Stimulated activated CD4-positive, alpha-beta T cell treated with anti-CD3 and anti-CD28 coated beads, Interleukin-15, amount 100 ng/mL, for 48 hours (primary cell): ENCODE measurements at places on chromosomes 2 and 18.

DNA sequence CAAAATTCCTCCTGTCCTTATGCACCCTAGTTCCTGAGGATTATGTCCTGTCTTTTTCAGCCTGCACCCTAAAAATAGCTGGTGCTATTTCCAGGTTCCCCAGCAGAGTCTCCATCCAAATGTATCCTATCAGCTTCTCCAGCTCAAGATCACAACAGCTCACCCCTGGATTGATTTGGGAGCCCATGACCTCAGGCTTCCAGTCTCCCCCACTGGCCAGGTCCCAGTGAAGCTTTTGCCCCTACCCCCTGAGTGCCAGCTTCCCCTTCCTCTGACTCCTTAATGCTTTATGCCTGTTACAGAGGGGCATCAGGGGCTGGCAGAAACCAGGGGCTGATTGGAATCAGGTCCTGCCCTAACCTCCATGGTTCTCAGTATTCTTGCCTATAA lies 76.9 kb upstream of the DAPL1 start:
- DNase-seq = no peak

- DNase-seq = no peak
Observed at GRCh38 chr2:11357428-11357972, 13.1 kb upstream of the ROCK2 start.

- no peak for DNase-seq
Observed at GRCh38 chr2:98554116-98554861, 54.0 kb downstream of the COA5 start.

GRCh38 chr2:192960945-192961344 lies 766.2 kb upstream of the TMEFF2 start:
- DNase-seq = no peak

DNA sequence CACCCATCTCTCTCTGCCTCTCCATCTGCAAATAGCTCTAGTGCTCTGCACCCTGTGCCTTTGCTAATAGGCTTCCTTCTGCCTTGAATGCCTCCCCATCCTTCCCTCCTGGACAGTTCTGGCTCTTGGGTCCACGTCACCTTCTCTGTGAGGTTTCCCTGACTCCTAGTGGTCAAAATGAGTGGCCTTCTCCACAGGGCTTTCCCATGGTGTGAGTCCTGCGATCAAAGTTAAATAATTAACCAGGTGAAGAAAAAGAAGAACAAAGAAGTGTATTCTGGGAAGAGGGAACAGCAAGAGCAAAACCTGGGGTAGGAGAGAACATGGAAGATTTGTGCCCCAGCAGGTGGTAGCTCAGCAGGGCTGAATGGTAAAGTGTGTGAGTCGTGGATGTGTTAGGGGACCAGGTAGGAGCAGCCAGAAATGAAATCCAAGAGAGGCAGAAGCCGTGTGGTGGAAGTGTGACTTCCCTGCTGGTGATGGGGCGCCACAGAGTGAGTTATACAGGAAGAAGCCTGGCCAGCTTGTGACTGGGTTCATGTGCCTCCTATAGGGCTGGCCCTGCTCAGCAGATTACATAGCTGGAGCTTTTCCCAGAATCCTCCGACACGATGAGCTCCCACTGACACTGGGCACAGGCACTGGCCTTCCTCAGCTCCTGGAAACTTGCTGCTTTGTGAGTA lies 93.8 kb upstream of the LDAH start:
- no peak for DNase-seq

GRCh38 chr2:69020496-69021426 lies 7.8 kb downstream of the ANTXR1 start:
- DNase-seq = no peak

- no peak for DNase-seq
Observed at GRCh38 chr18:8611916-8612576, 2.8 kb downstream of the RAB12 start.

GRCh38 chr2:39361511-39361910 lies 75.6 kb downstream of the MAP4K3 start:
- no peak for DNase-seq

GRCh38 chr2:221444106-221444505 lies 128.0 kb downstream of the EPHA4 start:
- no peak for DNase-seq

- DNase-seq = no peak
Observed at GRCh38 chr2:49044350-49045079, 109.8 kb downstream of the FSHR start.

- DNase-seq = no peak
Observed at GRCh38 chr18:36023336-36023735, 44.0 kb downstream of the RPRD1A start.

- DNase-seq = no peak
Observed at GRCh38 chr2:226405465-226405864, 394.2 kb downstream of the IRS1 start.
